Activated CD4-positive, alpha-beta T cell treated with anti-CD3 and anti-CD28 coated beads for 36 hours (primary cell): ENCODE measurements at places on chromosomes 3 and 15.
A peak's percentile ranks its signal among the peaks of the same experiment; 100 is the strongest.

DNA sequence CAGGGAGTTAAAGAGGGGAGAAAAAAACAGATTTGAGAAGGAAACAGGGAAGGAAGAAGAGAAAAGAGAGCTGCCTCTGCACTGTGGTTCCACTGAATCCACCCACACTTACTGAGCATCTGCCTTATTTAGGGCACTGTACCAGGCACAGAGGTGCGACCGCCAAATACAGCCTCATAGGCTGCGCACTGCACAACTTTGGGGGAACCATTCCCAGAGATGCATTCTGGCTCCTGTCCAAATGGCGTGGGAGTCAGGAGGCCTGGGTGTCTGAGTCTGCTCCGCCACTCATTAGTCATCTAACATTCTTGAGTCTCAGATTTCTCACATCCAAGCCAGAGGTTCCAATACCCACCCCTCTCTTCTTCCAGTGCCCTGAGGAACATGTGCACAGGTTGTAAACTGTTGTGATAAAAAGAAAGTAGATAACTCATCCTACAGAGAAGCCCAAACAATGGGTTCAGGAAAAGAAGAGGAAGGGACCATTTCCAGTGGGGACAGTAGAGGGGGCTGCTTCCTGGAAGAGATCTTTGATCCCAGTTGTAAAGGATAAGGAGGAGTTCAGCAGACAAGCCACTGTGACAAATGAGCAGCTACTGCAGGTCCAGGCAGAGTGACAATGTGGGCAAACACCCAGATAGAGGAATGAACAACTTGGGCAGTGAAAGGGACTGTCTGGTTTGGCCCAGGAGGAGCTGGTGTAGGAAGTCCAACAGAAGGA lies 254.6 kb downstream of the UACA start:
- peak; percentile 78 for DNase-seq

- no peak for DNase-seq
Measured at GRCh38 chr3:69110941-69111546, 11.4 kb downstream of the LMOD3 start.

DNA sequence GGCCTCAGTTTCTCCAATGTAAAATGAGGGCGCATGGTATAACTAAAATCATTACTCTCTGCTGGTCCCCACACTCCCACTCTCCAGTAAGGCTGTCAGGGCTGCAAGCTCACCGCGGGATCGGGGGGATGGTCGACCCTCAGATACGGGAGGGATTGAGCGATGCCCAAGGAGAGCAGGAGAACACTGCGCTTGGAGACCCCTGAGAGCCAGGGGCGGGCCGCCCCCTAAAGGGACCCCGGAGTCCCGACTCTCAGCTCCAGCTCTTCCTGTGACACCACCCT lies 713 bp upstream of the PLEKHO2 start:
- no peak for DNase-seq

DNA sequence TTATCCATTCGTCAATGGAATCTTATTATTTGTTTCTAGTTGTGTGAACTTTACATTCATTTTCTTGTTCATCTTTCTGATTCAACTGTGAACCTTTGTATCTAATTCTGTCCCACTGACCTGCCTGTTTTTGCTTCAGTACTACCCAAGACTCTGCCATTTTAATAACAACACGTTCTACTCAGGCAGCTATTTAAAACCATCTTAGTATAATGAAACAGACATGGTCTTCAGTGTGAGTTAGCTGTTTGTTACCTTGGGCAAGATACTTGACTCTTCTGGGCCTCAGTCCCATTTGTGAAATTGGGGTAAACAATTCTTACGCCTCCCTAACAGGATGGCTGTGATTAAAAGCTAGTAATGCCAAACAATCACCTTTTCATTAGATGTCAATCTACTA lies 1.6 kb downstream of the BTBD1 start:
- no peak for DNase-seq

DNA sequence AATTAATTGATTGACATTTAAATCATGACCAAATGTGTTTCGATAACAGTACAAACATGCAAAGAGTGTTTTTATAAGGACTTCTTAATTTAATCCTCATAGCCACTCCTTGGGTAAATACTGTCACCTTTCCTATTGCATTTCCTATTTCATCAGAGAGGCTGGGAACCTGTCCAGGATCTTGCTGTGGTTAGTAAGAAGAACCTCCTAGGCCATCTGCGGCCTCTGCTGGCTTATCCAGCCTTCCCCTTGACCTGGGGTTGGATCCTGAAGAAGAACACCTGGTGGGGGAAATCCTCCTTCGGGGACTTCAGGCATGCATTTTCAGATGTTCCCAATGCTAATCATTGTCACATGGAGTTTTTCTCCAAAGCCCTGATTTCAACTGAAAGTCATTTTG lies 25.5 kb downstream of the GLDN start:
- DNase-seq: no peak

DNA sequence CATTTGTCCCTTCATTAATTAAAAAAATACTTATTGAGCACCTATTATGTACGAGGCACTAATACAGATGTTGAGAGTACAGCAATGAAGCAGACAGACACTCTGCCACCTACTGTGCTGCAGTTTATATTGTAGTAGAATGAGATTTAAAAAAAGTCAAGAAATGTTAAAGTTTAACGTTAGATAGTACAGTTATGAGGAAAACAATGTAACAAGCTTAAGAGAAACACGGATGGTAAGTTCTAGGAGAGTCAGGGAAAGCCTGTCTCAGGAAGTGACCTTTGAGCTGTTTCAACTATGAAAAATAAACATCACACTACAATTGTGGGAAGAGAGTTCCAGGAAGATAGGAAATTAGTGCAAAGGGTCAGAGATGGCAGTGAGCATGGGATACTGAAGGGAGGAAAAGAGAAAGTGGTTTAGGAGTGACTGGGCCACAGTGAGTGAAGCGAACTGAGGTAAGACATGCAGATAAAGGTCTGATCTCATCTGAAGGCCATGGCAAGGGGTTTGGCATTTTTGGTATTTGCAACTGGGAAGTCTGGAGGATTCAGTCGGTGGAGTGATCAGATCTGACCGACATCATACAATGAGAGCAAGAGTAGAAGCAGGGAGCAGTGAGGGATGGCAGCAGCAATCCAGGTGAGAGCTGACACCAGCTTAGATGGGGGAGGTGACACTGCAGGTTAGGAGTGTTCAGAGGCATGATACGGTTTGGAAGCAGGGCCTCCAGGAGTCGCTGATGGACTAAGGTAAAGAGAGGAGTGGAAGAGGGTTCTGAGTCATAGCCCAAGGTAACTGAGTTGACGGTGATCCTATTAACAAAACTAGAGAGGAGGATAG lies 28.5 kb downstream of the PLSCR4 start:
- DNase-seq: no peak

GRCh38 chr3:171950373-171950772 lies 89.0 kb upstream of the FNDC3B start:
- DNase-seq: peak; percentile 11

- DNase-seq: no peak
Measured at GRCh38 chr3:196666001-196666867, 26.7 kb downstream of the NRROS start.

GRCh38 chr3:52682016-52682415 lies 3.7 kb downstream of the PBRM1 start:
- DNase-seq: peak; percentile 68

GRCh38 chr3:164250923-164251322 lies 827.4 kb downstream of the SI start:
- no peak for DNase-seq

DNA sequence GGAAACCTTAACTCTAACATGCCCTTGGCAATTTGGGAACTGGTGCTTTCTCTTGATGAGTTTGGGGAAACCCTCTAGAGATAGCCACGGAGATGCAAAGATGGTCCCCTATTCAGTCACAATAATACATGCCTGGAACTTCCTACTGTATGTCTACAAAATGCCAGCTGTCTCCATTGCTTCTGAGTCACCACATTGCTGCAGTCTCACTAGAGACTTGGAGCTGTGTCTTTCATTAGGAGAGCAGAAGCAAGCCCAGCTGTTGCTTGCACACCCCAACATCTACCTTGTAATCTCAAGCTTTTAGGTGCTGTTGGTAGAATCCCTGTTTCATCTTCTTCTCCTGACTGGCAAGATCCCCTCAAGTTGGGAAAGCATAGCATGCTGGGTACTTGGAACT lies 261.0 kb downstream of the ADAMTSL3 start:
- no peak for DNase-seq

DNA sequence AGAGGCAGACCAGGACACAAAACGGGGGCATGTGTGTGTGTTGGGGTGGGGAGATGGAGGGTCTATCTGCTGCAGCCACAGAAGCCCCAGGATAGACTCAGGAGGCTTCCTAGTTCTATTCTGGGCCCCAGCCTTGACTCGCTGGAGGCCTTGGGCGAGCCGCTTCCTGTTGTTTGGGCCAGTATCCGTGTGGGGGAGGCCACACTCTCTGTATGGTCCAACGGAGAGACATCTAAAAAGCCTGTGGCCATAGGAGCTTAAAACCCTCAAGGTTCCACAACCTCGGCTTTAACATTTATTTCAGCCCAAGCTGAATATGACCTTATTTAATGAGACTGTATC lies 32.8 kb downstream of the POC1A start:
- DNase-seq: no peak

GRCh38 chr3:124467980-124468902 lies 262.0 kb upstream of the UMPS start:
- DNase-seq: peak; percentile 61

GRCh38 chr3:110732420-110732819 lies 339.2 kb upstream of the NECTIN3 start:
- no peak for DNase-seq

DNA sequence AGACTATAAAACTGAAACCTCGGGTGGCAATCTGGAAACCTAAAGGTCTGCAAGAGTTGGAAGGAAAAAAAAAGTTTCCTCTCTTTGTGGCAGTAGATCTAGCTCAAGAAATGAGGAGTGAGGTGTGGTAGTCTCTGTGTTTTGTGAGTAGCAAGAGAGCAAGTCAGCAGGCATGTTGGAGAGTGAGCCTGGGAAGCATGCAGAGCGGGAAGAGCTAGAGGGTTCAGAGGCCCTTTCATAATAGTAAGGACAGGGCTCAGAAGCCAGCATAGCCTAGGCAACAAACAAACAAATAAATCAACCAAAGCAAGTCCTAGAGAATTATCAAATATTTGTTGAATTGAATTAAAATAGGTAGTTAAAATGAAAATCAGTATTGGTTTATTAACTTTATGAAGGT lies 189.7 kb upstream of the CBLB start:
- no peak for DNase-seq

DNA sequence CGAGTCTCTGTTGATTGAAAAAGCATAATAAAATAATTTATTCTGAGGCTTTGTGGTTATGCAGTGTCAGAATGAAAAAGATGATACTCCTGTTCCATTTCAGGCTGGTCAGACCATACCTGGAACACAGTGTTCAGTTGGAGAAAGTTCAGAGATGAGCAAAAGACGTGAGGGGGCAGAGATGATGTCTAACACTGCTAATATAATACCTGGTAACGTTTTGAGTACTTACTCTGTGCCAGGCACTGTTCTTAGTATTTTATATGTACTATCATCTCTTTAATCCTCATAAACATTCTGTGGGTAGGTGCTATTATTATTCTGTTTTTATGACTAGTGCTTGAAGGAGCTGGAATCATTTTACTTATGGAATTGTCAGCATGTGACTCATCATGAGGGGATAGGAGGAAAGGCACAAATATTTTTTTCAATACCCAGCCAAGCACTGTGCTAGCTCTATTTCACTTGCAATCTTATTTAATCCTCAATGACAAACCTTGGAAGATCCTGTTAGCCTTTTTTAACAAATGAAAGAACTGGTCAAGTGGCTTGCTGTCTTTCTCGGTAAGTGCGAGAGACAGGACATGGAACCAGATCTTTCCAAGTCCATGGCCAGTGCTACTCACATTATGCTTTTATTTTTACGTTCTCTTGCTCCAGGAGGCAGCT lies 31.8 kb downstream of the IQGAP1 start:
- peak; percentile 61 for DNase-seq

- peak; percentile 34 for DNase-seq
Measured at GRCh38 chr15:60840306-60840702, 361.4 kb upstream of the ICE2 start.

- no peak for DNase-seq
Measured at GRCh38 chr15:85108136-85108535, 126.5 kb downstream of the PDE8A start.

- DNase-seq: no peak
Measured at GRCh38 chr3:54891540-54891897, 36.3 kb downstream of the LRTM1 start.

- no peak for DNase-seq
Measured at GRCh38 chr3:71499227-71499876, 84.2 kb downstream of the FOXP1 start.

DNA sequence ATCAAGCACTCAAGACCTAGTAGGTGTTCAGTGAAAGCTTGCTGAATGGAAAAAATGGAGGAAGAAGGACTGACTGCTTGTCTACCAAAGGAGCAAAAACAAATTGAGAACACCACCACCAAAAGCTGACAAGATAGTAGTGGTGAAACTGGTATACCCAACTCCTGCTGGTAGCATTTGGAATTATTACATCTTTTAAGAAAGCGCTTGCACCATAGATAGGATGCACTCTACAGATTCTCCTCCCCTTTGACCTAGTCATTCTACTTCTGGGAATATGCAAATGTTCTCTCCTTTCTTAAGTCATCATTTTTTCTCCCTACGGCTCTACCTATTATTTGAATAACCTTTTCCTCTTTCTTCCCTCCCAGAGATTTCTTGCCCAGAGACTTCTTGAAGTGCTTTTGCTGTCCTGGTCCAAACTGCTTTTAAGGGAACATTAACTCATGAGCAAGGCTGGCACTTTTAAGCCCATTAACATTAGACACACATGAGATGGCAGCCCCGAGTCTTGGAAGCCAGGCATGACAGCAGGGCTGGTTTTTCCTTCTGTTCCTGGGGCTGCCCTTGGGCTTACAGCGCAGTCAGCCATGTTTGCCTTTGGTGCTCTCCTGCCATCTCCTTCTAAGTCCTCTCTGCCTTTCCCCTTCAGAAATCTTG lies 75.0 kb upstream of the TLE3 start:
- DNase-seq: no peak

DNA sequence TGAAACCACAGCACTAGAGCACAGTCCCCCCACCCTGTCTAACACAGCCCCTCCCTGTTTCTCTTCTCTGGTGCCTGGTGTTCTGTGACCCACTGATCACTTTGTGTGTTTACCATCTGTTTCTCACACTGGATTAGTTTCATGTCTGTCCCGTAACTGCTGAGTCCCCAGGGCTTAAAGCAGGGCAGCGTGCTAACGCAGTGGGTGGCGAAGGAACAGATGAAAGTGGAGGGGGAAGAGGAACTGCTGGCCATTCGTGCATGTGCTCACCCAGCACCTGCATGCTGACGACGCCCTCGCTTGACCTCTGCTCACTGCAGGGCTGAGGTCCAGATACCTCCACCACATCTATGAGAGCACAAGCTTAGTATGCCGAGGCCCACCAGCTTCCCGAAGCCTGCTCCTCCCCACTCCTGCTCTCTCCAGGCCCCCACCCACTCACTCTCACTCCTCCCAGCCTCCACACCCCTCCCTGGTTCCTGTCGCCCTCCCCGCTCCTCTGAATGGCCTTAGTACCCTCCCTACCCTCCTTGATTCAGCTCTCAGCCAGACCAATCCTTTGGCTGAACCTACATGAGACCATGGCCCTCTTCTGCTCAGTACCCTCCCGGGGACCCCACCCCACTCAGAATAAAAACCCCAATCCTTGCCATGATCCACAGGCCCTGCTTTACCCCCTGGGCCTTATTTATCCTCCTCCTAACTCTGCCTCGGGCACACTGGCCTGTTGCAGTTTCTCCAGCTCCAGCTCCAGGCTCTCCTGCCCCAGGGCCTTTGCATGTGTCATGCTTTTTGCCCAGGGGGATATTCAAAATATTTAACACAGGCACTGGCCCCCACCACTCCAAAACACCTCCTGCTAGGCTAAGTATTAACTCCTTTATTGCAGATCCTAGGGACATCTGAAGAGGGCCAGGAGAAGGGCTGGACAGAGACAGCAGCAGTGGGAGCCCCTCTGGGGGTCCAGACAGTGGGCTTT lies 15.1 kb upstream of the IQSEC1 start:
- no peak for DNase-seq
